T-helper 2 cell treated with Interferon-gamma antibody and Interleukin-4, amounts not matched to agents 5 μg/mL and 100 μg/mL, for 36 hours (primary cell): ENCODE measurements at places on chromosomes 2 and 18.

- DNase-seq = no peak
Observed at GRCh38 chr18:49400398-49401072, 59.9 kb downstream of the DYM start.

DNA sequence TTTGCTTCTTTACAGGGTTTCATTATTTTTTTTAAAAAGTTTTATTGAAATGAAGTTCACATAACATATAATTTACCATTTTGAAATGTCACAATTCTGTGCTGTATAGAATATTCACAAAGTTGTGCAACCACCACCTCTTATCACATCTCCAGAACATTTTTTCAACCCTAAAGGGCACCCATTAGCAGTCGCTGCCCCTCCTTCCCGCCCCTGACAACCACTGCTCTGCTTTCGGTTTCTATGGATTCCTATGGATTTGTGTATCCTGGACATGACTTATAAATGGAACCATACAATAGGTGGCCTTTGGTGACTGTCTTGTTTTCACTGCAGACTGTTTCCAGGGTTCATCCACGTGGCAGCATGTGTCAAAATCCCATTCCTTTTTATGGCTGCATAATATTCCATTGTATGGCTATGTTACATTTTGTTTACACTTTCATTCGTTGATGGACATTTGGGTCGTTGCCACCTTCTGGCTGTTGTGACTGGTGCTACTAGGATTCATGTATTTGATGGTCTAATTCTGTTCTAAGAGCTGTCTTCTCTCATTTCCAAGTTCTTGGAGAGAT is 52.6 kb downstream of the SH3BP4 start:
- no peak for DNase-seq

DNA sequence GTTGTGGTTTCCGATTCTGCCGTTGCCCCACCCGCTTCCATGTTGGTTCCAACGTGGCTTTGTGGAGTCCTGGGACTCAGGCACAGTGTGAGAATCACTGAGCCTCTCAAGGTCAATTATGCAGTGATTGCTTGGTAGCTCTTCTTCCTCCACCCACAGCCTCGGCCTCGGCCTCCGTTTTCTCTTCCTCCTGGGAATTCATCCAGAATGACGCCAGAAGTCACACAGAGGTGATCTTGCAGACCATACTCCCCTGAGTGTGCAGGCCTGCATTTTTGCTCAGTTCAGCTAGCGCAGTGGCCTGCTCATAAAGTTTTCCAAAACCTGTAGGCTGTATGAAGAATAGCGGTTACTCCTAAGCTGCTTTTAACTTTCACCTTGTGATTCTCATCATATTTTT is 273.3 kb downstream of the GBX2 start:
- no peak for DNase-seq

DNA sequence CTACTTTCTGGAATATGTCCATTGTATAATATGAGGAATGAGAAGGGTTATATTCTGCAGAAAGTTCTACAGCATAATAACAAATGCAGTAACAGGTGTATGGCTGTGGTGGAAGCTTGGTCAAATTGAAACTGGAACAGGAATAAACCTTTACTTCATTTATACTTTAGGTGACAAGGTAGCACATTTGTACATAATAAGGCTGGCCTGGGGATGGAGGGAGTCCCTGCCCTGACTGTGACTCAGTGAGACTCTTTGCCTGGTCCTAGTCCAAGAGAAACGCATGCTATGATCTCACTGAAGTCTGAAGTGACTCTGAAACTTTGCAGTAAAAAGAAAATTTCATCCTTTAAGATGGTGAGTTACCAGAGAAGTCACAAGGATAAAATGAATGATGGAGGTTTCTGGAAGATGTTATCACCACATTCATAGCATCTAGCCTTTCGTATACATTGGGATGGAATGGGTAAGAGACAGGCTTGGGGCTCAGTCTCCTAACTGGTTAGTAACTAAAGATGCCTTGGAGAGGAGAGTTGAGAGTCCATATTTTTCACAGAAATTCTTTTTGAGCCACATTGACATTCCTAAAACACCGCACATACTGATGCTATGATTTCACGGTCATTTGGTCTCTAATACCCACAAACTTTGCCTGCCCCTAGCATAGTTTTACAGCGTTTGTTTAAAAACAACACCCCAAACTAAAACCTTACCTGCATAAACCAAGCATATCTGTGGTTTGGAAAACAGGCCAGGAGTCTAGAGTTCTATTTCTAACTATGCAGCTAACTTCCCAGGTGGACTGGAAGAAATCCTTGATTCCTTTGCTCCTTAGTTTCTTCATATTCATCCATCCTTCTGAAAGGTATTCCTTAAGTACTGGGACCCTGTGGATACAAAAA is 42.4 kb upstream of the NABP1 start:
- no peak for DNase-seq
